Tibial artery (tissue), 4 donors: ENCODE measurements at places on chromosomes 6 and 20.

DNA sequence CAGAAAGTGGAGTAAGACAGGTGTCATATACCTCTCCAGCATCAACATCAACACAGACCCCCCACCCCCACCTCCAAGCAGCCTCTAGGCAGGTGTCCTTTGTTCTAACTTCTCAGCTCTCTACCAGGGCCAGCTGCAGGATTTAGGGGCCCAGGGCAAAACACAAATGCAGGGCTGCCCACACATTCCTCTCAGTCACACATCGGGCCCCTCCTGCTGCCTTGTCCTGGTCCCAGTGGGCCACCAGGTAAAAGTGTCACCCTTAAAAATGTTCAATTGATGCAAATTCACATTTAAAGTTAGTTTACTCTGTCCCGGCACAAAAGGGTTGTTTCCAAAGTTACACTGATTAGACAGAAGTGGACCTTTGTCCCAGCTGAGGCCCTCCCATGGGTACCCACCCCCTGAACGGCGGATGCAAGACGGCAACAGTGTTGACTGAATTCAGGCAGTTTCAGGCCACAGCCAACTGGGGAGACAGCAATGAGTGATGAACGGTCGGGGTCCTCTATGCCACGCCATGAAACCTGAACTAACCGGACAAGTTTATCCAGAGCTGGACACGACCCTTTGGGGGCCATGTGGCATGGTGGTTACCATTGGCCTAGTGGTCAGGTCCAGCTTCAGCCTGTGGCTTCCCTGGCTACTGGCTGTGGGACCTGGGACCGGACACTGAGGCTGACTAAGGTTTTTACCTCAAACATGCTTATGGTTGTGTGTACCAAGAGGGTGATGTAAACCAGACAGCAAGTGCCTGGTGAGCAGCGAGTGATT, 52.2 kb upstream of the UNC93A start:
- DNase-seq, result no peak

- peak; percentile 73 for DNase-seq
These were observed 32.9 kb upstream of the ERVFRD-1 start for GRCh38 chr6:11144393-11144851.

DNA sequence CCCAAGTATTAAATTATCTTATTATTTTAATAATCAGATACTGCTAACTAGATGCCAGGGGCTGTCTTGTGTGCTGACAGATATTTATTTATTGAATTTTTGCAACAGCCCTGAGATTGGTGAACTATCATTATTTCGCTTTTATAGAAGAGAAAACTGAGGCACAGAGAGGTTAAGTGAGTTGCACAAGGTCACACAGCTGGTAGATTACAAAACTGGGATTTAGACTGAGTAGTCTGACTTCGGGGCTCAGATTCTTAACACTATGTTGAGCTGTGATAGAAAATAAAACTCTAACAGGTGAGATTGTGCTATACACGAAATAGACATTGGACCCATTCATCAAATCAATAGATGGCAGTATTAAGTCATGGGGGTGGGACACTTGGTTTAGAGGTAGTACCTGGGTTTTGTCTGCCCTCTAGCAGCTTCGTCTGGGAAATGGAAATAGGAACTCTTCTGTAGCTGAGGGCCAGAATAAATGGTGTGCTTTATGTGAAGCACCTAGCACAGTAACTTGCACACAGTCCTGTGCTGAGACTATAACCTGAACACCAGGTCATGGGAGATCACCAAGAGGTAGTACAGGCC, 113.4 kb downstream of the B3GAT2 start:
- no peak for DNase-seq

DNA sequence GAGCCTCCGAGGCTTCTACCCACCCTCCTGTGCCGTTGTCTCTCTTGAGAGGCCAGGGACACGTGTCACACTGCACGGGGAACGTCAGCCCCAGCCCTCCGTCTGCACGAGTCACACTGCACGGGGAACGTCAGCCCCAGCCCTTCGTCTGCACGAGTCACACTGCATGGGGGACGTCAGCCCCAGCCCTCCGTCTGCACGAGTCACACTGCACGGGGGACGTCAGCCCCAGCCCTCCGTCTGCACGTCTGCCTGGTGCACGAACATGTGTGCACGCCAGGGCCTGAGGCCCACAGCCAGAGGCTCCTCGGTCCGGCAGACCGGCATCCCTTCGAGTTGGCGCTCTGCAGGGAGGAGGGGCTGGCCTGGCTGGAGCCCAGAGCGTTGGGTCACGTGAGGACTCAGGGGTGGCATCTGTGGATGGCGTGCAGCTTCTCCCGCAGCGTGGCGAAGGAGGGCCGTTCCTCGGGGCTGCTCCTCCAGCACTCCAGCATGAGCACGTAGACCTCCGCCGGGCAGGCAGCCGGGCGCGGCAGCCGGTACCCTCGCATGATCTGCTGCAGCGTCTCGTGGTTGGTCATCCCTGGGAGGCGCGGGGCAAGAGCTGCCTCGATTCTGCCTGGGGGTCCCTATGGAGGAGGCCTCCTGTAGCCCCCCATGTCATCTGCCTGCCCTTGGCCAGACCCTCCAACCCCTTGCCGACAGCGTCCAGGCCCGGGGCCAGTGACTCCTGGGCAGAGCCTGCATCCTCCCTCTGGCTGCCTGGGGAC, 3.4 kb upstream of the PTK6 start:
- no peak for DNase-seq

- DNase-seq, result no peak
These were observed 93.7 kb downstream of the DST start for GRCh38 chr6:56549014-56549413.

DNA sequence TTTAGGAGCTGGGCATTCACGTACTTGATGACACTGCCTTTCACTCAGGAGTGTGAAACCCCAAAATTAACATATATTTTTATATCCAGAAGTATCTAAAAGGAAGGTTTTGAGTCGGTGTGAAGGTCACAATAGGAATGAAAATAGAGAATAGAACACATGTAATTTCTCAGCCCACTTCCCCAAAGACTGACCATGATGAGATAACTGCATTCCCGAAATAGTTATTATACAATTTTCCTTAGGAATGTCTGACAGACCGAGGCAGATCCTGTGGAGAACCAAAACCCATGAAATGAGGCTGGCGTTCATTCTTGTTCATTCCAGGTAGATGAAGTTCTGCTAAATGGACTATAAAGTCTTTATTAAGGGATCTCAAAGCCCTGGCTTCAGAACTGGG, 10.3 kb downstream of the NSFL1C start:
- DNase-seq, result no peak

- DNase-seq, result no peak
These were observed 104.4 kb upstream of the TAB2 start for GRCh38 chr6:149212892-149213801.

DNA sequence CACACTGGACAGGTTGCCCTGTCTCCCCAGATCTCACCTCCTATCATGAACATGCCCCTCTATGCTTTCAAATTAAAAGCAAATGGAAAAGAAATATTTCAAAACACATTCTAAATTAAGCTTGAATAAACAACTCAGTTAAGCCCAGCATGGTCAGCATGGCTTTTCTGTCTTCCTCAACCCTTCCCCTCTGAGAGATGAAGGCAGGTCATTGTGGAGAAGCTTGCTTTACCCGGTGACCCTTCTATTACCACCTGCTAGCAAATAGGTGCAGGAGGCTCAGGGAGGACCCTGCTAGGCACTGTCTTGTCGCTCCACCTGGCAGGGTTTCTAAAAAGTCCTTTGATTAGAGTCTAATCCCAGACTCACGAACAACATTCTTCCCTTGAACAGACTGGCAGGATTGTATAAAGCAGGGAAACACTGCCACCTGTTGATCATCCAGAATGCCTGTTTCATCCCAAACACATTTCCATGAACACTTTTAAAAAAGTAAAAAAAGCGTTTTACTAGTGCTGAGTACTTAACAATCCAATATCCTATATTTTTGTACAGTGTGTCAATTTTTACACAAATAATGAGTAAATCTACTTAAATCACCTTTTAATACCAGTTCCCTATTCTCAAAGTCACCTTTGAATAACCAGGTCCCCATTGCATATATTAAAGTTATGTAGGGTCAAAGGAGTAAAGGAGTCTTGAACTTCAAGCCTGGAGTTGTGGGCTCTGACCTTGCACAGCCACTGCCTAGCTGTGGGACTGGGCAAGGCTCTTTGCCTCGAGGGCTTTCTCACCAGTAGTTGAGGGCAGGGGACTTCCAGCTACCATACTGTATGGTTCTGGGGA, 75.5 kb downstream of the GPR6 start:
- no peak for DNase-seq
